ENCODE measurements at places on chromosomes 5 and 9. TPM values are rescaled to one million over a fixed set of nuclear protein-coding genes. Genes with fewer than 3 reads are reported as not detected.

ADAMTSL2 gene
- 4.9 TPM for total RNA-seq

CDC25C gene
- total RNA-seq = 0.30 TPM

GRCh38 chr9:84858364-84858763 lies 188.8 kb downstream of the NTRK2 start:
- H3K27me3 ChIP-seq = no peaks in the 10 kb centered on the region
- H3K27ac ChIP-seq = peak overlapping the region; percentile 65

GRCh38 chr5:136174021-136174659 lies 18.8 kb downstream of the SMIM32 start:
- no peaks in the 10 kb centered on the region for H3K27me3 ChIP-seq
- H3K27ac ChIP-seq = no peak overlapping the region
- peaks cover 37% of the 10 kb centered on the region for H3K36me3 ChIP-seq
- H3K4me1 ChIP-seq = no peaks in the 10 kb centered on the region
- no peak overlapping the region for H3K4me3 ChIP-seq
- DNase-seq = no peak

DNA sequence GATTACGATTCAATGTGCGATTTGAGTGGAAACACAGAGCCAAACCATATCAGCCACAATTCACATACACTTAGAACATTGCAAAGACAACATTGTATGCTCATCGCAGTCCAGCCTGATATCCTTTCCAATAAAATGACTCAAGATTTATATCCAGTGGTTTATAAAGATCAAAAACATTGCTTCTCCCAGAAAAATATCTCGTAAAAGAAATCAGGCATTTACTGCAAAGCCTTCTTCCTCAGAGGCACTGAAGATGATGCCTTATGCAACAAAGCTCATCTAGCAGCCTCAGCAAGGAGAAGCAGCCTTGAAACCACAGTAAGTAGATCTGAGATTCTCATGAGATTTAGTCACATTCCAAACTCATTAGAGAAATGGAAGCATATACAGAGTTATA lies 523.8 kb downstream of the ELAVL2 start:
- no peak overlapping the region for H3K27ac ChIP-seq
- no peaks in the 10 kb centered on the region for H3K36me3 ChIP-seq
- H3K4me1 ChIP-seq = no peaks in the 10 kb centered on the region
- no peaks in the 10 kb centered on the region for H3K27me3 ChIP-seq

FBN2 gene
- 4.6 TPM for total RNA-seq
